ENCODE measurements at places on chromosomes 12 and 14.

- no peak for DNase-seq
Measured at GRCh38 chr14:91805659-91806058, 61.7 kb downstream of the TC2N start.

GRCh38 chr14:22640192-22640591 is 4.0 kb downstream of the OR6J1 start:
- no peak for DNase-seq

DNA sequence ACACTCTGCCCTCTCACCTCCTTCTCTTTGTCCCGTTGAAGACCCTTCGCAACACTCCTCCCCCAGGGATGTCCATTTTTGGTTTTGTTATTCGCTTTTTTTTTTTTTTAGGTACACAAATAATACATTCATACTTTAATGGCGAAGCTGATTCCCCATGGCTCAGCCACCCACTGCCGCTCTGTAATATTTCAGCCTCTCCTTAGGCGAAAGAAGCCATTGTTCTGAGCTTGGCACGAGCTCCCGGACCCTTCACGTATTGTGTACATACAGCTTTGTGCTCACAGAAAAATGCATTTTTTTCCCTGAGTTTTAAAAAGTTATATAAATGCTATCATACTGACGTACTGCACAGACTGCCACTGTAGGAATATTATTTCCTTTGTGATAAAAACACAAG is 115.0 kb downstream of the TMEM132C start:
- no peak for DNase-seq

- DNase-seq: no peak
Measured at GRCh38 chr14:66076176-66076575, 410.0 kb upstream of the CCDC196 start.

DNA sequence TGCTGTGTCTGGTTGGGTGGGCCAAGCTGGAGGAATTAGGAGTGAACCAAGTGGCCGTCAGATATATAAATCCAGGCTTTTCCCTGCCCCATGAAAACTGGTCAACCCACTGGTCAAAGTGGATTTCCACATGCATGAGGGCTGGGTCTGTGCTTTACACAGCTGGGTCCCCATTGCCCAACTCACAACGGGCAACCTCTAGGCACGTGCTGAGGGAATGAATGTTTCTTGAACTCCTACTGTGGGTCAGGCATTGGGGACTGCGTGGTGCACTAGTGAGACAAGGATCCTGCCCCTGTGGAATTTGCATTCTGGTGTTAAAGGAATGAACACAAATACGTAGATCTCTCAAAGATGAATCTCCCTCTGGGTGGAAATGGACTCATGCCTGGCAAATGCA is 7.5 kb upstream of the AACS start:
- DNase-seq: no peak

DNA sequence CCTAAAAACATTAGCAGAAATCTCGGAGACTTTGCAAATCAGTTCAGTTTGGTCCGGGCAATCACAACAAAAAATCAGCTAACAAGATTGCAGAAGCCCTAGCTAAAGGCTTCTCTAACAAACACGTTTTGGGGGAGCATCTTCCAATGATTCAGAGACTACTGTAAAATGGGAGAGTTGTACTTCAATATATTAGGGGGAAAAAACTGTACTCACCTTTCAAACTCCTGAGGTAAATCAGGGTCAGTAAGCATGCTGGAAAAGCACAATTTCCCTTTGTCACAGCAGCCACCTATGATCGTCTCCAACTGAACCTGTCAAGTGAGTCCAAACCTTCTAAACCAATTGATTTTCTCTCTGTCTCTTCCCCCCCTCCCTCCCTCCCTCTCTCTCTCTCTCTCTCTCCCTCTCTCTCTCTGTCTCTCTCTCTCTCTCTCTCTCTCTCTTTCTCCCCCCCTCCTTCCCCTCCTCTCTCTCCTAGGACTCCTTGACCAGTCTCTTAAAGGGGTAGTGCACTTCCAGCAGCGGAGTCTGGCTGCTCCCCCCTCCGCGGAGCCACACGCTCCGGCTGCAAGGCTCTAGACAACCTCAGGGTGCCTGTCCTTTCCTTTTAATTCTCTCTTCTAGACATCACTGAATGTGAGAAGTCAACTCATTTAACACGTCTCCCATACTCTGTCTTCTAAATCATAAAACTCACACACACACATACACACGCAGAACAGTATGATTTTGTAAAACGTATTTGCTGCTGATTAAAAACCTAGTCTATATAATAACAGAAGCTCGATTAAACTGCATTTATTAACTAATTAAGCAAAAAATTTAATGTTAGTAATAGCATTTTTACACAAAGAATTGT is at the start of gene SOX5:
SOX5 (minus strand) TSS at position 323 of the 862 bp plus-strand sequence; CDS start at position 254, 69 bp downstream.
- DNase-seq: no peak

- DNase-seq: peak; percentile 88
Measured at GRCh38 chr14:100078997-100079725, 13.9 kb downstream of the EVL start.

GRCh38 chr12:125032466-125033152 is 32.6 kb upstream of the AACS start:
- DNase-seq: no peak

GRCh38 chr12:106960443-106960842 is 4.7 kb downstream of the TMEM263 start:
- DNase-seq: no peak

- no peak for DNase-seq
Measured at GRCh38 chr14:70662080-70662479, 20.4 kb downstream of the TTC9 start.

GRCh38 chr14:50545618-50546017 is 13.2 kb upstream of the MAP4K5 start:
- no peak for DNase-seq

GRCh38 chr12:109624467-109624866 is 50.9 kb downstream of the MVK start:
- no peak for DNase-seq

GRCh38 chr12:104189915-104190555 is 25.5 kb upstream of the TXNRD1 start:
- DNase-seq: no peak

- no peak for DNase-seq
Measured at GRCh38 chr14:67623114-67623513, 3.4 kb downstream of the ARG2 start.

GRCh38 chr12:47228802-47229201 is 149.0 kb upstream of the AMIGO2 start:
- no peak for DNase-seq

- no peak for DNase-seq
Measured at GRCh38 chr14:42173206-42173605, 566.5 kb downstream of the LRFN5 start.

GRCh38 chr14:105087963-105088811 is 23.0 kb upstream of the GPR132 start:
- DNase-seq: no peak

DNA sequence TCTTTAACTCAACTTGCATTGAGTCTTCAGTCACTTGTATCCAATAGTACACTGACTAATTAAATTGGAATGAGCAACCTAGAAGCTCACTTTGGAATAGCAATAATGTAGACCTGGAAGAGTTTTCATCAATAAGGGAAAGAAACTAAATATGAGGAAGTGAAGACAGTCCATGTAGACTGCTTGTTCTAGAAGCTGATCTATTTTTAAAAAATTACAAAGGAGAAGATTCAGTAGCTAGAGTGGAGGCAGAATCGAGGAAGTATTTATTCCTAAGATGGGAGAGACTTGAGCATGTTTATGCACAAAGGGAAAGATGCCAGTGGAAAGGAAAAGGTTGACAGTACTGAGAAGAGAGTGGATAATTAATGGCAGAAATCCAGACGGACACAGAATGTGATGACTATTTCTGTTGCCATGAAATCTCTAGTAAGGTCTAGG is 156.3 kb upstream of the PDE3A start:
- DNase-seq: no peak

DNA sequence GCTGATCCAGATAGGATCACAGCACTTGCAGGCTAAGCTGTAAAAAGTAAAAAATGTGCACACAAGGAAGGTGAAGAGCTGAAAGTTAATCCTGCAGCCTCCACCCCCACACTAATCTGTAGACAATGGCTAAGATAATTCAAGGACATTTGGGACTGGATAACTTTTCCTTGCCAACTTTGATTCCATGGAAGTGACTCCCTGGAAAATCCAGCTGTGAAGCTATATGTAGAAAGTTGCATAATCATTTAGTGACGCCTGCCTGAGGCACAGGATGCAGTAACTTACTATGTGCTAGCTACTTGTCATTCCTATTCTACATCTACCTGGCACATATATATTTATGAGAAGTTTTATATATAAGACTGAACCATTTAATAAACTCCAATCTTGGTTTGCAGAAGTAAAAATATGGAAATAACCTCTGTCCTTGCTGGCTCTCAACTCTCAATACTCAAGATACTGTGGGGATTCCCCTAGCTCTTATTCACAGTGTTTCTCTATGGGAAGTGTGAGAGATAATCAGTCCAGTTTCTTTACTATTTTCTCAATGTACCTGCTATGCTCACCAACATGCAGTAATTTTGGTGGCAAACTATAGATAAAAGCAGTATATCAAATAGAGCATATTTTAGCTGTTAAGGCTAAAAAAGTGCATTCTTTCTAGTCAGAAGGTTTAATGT is 14.8 kb downstream of the LDHB start:
- DNase-seq: no peak

GRCh38 chr14:54211551-54212308 is 185.1 kb upstream of the CDKN3 start:
- DNase-seq: no peak

- DNase-seq: no peak
Measured at GRCh38 chr12:93108985-93109384, 179.9 kb upstream of the EEA1 start.

DNA sequence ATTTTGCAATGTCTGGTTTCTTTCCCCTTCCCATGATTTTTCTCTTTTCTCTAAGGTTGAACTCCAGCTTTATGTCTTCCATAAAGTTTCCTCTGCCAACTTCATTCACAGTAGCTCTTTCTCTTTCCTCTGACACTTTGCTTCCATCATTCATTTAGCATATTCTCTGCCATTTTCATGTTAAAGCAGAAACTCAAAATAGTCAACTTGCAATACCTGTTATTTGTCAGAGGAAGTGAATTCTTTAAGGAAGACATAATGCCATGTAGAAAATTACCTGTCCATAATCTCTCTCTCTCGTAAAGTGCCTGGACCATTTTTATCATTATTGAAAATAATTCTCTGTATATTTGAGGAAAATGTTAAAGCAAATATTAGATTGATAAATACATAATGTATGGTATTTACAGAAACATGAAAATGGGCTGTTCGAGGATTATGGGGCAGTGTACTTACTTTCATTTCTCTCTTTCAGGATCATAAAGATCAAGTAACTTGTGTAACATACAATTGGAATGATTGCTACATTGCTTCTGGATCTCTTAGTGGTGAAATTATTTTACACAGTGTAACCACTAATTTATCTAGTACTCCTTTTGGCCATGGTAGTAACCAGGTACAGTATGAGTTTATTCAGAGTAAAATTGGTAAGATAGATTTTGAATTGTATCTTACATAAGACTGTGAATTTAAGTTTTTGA is 12.6 kb downstream of the NEDD1 start:
- DNase-seq: no peak

DNA sequence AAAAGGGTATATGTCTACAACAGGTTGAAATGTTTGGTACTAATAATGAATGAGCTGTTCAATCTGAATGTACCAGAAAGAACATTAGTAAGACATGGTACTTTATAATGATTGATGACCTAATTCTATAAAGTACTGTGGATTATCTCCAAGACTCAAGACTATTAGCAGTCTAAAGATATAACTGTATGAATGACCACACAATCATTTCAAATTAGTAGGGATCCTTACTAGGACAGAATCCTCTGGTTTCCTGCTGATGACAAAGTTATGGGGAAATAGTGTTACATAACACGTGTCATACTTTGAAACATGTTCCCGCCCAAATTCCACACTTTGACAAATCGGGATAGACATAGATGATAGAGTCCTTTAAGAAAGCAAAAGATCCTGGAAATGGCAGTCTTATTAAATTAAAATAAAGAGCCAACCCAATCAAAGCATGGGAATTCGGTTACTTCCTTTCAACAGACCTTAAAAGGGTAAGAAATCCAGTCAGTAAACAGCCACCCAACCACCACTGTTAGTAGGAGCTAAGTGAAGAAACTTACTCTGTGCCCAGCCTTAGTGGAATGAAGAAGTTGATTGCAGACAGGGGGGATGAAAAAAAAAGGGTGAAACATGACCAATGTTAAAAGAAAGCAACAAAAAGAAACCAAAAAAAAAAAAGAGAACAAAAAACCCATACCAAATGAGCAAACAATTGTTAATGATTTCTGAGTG is 2.8 kb downstream of the VPS29 start:
- DNase-seq: no peak

- DNase-seq: no peak
Measured at GRCh38 chr12:120659151-120659525, 18.7 kb downstream of the CABP1 start.

DNA sequence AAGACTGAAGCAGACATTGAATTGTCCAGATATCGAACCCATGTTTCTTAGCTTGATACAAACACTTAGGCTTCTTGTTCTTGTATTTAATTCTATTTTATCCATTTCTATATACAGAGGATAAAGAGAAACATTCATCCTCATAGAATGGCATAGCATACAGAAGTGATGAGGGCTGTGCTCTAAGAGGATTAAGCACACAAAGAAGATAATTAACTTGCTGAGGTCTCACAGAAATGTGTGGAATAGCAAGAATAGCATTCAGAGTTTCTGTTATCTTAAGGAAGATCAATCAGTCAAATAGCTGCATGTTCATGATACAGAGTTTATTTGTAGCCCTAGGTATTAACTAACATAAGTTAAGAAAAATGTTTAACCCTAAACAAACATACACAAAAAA is 27.3 kb upstream of the STRAP start:
- DNase-seq: no peak

GRCh38 chr12:110370732-110371231 is 32.7 kb downstream of the ANAPC7 start:
- no peak for DNase-seq

DNA sequence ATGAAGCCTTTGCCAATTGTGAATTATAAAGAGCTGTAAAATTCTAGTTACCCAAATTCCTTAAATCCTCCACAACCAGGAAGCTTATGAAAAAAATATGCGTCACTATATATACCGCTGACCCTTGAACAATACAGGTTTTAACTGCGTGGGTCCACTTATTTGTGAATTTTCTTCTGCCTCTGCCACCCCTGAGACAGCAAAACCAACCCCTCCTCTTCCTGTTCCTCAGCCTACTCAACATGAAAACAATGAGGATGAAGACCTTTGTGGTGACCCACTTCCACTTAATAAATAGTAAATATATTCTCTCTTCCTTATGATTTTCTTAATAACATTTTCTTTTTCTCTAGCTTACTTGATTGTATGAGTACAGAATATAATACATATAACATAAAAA is 42.2 kb downstream of the CMKLR1 start:
- no peak for DNase-seq

DNA sequence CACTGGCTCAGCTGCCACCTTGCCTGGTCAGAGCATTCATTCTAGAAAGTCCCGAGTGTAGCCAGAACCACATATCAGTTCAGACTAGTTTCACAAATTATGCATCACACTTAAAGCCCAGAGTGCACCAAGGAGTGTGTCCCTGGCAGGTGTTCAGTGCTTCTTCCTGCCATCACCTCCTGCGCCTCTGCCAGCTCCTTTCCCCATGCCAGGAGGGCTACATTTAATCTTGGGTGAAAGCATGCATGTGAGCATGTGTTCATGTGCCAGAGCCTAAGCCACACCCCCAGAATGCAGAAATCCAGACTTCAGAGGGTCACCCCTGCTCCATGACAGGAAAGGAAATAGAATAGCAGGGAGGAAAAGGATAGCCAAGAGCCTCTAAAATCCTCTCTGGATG is 381.6 kb downstream of the DPF3 start:
- DNase-seq: no peak

All from CD4-positive, alpha-beta memory T cell (primary cell).